ENCODE measurements at places on chromosomes 2 and 18.

DNA sequence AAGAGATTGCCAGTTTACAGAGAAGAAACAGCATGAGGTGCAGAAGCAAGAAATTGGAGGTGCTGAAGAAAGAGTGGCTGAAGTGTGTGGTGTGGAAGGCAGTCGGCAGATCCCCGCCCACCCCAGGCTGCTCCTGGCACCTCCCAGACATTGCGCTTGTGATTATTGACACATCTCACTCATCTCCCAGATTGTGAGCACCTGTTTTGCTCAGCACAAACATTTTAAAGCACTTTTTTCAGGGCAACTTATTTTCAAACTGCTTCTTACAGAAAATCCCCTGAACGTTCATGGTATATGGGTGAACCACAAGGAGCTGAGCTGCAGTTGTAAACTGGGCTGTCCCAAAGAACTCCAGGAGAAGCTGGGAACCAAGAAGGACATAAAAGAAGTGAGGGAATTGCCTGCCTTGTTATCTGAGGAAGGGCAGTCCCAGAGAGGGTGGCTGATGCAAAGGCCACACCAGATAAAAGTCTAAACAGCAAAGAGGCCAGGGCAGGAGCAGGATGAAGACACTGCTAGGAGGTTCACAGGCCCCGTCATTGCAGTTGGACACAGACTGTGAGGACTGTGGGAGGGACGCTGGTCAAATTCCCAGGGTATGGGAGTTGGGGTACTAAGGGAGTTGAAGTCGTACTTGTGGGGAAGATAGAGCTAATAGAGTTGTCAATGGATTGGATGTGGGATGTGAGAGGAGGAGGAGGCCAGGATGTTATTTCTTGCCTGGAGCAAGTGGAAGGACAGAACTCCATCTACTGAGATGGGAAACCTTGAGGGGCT, 65.1 kb downstream of the INPP4A start:
- DNase-seq, result no peak

GRCh38 chr2:48938231-48938630, 182.7 kb upstream of the LHCGR start:
- DNase-seq, result no peak

DNA sequence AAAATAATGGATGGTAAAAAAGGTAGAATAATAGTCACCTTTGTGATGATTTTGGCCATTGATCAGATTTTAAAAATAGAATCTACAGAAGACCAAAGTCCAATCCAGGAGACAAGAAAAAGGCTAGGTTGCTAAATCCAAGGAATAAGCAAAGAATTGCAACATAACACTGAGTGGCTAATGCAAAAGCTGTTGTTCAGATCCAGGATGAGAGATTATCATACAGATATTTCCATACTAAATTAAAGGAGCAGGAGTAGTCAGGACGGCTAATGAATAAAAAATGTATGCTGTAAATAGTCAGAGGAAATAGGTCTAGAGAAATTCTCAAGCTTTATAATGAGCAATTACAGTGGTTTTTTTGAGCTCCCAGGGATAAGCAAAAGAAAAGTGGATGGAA, 745.9 kb upstream of the ACVR2A start:
- DNase-seq, result no peak

DNA sequence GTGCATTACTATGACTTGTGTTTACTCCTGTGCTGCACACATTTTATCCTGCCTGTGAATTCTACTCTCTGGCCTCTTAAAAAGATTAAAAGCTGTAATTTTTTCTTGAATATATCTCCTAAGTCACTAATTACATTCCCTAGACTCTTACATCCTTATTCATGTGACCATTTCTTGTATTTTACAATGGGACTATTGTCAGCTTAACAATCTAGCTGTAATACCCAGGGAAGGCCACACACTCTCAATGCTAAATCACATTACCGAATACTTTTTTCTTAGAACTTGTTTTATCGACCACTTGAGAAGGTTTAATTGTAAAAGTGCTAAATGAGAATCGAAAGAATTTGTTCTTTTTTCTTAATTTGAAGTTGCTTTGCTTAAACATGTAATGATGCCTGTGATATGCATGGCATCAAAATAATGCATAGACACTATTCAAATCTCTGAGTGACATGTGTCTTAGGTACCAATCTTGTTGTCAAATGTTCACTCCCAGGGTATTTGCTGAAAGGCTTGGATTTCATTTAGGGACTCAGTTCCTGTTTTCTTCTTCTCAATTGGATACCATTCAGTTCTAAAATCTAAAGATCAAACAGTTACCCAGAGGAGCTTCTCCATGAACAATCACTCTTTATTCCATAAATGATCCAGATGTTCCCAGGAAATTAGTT, 498.5 kb downstream of the DPP10 start:
- DNase-seq, result no peak

DNA sequence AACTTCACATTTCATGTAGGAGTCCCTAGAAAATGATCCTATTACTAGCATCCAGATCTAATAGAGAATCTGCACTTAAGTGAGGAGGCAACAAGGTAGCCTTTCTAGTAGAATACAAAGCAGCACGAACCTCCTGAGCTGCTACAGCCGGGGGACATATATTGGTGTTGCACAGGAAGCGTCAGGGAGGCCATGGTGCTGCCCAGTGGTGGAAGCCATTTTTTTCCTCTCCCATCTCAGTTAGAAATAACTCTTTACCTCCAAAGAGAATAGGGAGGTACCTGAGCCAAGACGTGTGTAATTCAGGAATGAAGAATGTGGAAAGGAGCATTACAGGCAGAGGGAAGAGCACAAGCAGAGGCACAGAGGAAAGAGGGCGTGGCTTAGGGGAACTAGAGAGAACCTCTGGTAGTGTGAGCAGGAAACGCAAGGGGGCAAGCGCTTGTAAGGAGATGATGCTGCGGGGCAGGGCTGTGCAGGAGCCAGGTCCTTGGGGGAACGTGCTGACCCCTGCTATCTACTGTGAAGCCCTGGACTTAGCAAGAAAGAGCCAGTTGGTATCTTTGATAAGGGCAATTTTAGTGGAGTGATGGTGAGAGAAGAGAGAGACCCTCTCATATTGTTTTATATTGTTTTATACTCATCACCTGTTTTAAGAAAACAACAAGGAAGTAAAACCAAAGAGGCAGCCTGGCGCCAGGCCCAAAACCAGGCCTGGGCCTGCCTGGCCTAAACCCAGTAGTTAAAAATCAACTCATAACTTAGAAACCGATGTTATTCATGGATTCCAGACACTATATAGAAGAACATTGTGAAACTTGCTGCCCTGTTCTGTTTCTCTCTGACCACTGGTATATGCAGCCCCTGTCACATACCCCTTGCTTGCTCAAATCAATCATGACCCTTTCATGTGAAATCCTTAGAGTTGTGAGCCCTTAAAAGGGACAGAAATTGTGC, 50.0 kb upstream of the TTC39C start:
- DNase-seq, result peak; percentile 51

DNA sequence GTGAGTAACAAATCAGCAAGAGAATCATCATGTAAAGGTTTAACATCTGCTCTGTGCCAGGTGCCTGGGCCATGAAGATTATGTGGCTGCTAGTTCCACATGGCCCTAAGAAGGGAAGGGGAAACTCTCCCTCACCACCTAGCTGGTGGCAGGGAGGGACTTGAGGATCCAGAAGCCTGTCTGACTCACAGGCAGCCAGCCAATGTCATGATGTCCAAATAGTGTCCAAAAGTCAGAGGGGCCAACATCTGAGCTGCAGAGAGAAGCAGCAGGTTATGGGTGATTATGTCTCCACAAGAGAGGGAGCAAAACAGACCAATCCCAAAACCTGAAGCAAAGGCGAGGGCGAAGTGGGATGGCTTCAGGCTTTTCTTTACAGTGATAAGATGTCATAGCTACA, 61.9 kb upstream of the SPP2 start:
- DNase-seq, result no peak

- no peak for DNase-seq
Observed at GRCh38 chr2:134258684-134259388, 5.0 kb downstream of the MGAT5 start.

- DNase-seq, result no peak
Observed at GRCh38 chr2:239294571-239295054, 106.2 kb downstream of the HDAC4 start.

GRCh38 chr2:41906338-41906725, 141.5 kb upstream of the PKDCC start:
- DNase-seq, result no peak

- no peak for DNase-seq
Observed at GRCh38 chr2:117820444-117820843, 6.0 kb downstream of the DDX18 start.

DNA sequence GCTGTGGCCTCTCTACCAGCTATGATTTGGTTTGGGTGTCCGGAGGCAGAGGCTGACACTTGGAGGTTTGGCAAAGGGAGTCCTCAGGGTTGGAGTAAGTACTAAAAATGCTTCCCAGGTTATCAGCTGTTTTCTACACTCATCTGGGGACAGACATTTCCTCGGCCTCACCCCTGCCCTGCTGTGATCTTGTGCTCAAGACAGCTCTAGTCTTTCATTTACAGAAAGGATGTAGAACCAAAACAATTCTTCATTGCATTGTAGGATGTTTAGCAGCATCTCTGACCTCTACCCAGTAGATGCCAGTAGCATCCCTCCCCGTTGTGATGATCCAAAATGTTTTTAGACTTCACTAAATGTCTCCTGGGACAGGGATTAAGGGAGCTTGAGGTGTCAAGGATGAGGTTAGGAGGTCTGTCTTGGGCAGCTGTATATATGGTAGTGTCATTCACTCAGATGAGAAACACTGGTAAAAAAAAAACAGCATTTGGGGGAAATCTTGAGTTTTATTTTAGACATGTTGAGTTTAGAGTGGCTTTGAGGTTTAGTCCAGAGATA, 26.6 kb downstream of the CD28 start:
- no peak for DNase-seq

GRCh38 chr2:111918383-111918806, 20.0 kb downstream of the MERTK start:
- no peak for DNase-seq

DNA sequence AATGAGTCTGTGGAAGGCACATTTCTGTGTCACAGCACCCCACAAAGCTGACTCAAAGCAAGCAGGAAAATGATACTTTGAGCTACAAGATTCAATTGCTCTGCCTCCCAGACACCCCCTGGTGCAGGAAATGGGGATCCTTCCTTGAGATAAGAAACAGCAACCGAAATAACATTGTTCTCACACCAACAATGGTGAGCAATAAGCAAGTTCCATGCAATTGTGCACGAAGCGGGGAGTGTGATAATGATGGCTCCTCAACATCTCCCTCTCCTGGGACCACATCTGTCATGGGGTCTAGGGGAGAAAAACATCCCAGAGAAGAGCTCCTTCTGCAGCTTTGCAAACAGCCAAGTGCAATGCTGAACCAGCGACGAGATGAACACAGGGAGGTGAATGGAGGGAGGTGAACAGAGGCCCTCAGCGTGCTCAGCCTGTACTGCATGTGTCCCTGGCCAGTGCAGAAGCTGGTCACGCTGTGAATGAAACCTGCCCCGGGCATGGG, 67.7 kb downstream of the PDCL3 start:
- no peak for DNase-seq

- no peak for DNase-seq
Observed at GRCh38 chr18:50747849-50748242, 72.0 kb downstream of the MRO start.

GRCh38 chr2:104945121-104945520, 91.2 kb downstream of the POU3F3 start:
- DNase-seq, result no peak
